NCI-H1694 (cell line): ENCODE measurements at places on chromosomes 1 and 21.

GRCh38 chr21:35343046-35343819, 294.1 kb upstream of the RUNX1 start:
- DNase-seq = no peak

DNA sequence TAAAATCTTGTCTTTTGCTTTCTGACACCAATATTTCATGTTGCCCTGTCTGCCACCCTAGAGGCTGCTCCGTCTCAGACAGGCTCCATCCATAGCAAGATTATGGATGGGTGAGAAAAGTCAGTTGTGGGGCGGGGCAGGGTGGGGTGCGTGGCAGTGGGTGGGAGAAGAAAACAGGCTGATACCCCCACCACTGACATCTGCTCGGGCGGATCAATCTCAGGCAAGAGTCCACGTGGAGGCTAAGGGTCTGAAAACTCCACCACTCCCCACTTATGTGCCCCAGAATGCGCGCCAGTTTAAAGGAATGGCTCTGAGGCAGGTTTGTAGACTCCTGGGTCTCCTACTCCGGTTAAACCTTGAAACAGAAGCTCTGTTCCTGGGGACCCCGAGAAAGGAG, 101.5 kb downstream of the HLCS start:
- no peak for DNase-seq

- no peak for DNase-seq
Observed at GRCh38 chr1:96076589-96076988, 645.0 kb upstream of the PTBP2 start.

GRCh38 chr1:157001304-157001703, 44.2 kb downstream of the ARHGEF11 start:
- DNase-seq = no peak

- DNase-seq = no peak
Observed at GRCh38 chr1:53601867-53602775, 136.8 kb downstream of the GLIS1 start.

DNA sequence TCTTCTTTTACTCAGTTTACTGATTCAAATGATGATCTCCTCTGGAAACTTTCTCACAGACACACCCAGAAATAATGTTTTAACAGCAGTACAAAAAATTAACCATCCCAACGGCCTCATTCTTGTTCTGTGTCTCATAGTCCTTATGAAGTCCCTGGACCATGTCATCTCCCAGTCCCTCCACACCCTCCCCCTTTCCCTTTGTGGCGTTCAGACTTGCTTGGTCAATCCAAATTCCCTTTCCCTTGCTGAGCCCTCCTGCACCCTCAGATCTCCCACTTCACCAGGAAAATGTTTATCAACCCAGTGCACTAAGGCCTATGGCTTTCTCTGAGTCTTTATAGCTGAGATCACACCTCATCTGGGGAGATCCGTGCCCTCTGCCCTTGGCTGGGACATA, 85.9 kb downstream of the CENPF start:
- no peak for DNase-seq

- DNase-seq = no peak
Observed at GRCh38 chr1:212994926-212995325, 20.7 kb downstream of the ANGEL2 start.

DNA sequence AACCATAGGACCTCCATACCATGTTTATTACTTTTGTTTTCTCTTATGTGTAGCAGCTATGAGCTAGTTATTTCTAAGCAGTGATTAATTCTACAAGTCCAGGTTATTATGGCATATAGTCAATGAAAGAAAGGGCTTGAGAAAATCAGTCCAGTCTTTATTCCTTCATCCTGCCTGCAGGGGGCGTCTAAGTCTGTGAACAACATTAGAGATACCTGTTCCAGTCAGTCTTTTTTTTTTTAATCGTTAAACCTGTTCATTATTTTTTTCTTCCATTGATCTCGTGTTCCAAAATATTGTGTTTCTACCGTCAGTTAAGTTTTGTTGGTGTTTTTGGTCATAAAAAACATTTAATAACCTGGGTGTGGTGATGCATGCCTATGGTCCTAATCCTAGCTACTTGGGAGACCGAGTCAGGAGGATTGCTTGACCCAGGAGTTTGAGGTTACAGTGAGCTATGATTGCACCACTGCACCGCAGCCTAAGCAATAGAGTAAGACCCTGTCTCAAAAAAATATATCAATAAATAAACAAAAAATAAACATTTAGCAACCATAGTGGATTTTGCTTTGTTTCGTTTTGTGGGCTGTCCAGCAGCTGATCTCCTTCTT, 29.4 kb upstream of the CD2 start:
- peak; percentile 72 for DNase-seq

GRCh38 chr1:232969799-232970198, 19.4 kb downstream of the NTPCR start:
- no peak for DNase-seq

- DNase-seq = no peak
Observed at GRCh38 chr1:186481303-186481888, 20.5 kb upstream of the PDC start.

DNA sequence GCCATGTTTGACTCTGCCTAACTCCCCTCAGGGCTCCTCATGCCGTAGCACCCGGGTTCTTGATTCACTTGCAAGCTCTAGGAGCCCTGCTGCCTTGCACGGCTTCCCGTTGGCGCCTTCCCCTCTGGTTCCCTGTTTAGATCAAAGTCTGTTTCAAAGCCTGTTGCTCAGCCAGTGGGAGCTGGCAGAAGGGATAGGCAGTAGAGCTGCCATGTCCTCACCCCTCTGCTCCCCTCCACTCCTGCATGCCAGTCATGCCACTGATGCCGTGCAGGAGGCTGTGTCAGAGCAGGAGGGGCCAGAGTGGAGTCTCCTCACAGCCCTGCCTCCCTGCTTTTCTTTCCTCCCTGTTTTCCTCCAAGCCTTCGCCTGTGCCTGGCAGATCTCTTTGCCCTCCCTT, 26.5 kb downstream of the HMGCS2 start:
- DNase-seq = no peak

- no peak for DNase-seq
Observed at GRCh38 chr21:27480841-27481261, 514.0 kb upstream of the ADAMTS5 start.

GRCh38 chr1:32466761-32467160, 1.9 kb downstream of the ZBTB8B start:
- DNase-seq = no peak

GRCh38 chr1:35345439-35345981, 77.0 kb downstream of the ZMYM4 start:
- DNase-seq = no peak

DNA sequence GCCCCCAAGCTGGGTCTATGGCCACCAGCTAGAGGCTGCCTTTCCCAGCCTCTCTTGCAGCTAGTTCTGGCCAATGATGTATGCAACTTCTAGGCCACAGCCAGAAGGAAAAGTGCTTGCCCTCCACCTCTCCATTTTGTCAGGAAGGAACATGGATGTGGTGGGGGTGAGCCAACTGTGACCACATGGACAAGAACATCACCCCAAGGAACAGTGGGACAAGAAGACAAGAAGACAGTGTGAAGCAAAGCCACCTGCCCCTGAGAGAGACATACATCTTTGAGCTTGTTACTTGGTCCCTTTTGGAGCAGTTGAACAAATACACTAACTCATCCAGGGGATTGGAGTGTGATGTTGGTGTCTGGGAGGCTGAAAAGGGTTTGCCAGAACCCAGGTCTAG, 105.8 kb upstream of the EDN2 start:
- no peak for DNase-seq

DNA sequence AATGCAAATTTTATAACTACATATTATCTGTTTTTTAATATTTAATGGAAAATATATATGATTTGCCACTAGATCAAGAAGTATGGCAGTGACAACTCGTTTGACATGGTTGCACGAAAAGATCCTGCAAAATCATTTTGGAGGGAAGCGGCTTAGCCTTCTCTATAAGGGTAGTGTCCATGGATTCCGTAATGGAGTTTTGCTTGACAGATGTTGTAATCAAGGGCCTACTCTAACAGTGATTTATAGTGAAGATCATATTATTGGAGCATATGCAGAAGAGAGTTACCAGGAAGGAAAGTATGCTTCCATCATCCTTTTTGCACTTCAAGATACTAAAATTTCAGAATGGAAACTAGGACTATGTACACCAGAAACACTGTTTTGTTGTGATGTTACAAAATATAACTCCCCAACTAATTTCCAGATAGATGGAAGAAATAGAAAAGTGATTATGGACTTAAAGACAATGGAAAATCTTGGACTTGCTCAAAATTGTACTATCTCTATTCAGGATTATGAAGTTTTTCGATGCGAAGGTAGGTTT, 556 bp downstream of the IFI44 start:
- no peak for DNase-seq

- DNase-seq = no peak
Observed at GRCh38 chr1:227092069-227092468, 152.0 kb downstream of the COQ8A start.

GRCh38 chr1:100485855-100486258, 52.1 kb upstream of the GPR88 start:
- no peak for DNase-seq

DNA sequence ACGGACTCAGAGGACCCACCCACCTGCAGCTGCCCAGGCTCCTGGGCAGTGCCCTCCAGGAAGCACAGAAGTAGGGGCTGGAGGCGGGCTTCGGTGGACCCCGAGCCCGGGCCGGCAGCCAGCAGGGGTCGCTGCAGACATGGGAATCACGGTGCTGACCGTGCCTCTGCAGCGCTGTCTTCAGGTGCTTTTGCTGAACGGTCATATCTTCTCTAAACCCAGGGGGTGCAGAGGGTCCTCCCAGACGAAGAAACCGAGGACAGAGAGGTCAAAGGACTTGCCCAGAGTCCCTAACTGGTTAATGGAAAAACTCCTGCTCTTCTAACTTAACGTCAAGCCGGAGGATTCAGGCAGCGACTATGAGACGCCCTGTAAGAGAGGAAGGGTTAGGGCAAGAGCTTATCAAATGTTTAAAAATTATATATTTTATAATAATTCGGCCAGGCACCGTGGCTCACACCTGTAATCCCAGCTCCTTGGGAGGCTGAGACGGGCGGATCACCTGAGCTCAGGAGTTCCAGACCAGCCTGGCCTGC, 21.5 kb upstream of the LEFTY2 start:
- DNase-seq = no peak

DNA sequence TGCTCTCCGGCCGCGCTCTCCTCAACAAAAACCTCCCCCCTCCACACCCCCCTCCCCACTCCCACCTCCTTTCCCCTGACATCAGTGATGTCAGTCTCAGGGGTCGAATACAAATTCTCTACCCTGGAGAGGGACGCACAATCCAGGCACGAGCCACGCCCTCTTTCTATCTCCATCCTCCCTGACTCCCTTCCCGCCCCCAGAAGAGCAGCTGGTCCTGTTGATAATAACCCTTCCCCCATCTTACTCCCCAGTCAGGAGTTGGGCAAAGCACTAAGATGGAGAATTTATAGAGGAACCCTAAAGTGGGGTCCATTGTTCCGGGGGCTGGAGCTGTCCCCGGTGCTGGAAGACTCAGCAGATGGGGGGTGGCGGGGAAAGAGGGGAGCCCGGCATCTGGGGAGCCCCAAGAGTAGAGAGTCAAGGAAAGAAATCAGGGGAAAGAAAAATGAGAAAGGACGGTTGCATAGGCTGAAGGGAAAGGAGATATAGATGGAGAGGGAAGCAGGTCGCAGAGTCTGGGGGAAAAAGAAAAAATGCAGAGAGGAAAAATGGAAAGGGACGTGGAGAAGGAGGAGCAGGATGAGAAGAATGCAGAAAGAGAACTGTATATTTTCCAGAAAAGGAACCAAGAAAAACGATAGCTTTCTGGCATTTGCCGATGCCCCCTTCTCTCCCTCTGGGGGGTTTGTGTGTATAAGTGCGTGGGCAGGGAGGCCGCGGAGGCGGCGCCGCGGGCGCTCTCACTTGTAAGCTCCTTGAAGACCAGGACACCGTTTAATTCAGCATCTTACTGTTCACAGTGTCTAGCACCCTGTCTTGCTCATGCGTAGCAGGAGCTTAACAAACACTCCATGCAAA, at the start of gene CELF3:
Gene CELF3 (minus strand): TSS at position 33 of the 861 bp plus-strand sequence. CDS start 783 bp downstream, outside the sequence.
- DNase-seq = peak; percentile 99

DNA sequence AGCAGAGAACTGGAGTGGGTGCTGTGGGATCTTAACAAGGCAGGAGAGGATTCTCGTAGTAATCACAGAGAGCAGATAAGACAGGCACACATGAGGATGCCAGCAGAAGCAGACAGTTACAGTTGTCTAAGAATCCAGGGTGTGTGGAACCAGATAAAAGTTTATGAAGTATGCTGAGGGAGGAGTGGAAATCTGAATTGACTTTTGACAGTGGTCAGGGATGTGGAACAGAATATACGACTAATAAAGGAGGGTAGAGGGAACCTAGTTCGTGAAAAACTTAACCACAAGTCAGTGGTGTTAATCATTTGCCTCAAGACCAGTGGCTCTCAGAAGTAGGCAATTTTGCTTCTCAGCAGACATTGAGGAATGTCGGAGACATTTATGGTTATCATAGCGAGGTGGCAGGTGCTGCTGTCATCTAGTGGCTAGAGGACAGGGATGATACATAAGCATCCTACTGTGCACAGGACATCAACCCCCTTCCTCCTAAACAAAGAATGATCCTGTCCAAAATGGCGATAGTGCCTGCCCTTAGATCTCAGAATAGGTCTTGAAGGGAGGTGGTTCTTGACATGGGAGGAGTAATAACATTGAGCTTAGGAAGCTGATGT, 3.0 kb downstream of the LRRC8D start:
- no peak for DNase-seq

DNA sequence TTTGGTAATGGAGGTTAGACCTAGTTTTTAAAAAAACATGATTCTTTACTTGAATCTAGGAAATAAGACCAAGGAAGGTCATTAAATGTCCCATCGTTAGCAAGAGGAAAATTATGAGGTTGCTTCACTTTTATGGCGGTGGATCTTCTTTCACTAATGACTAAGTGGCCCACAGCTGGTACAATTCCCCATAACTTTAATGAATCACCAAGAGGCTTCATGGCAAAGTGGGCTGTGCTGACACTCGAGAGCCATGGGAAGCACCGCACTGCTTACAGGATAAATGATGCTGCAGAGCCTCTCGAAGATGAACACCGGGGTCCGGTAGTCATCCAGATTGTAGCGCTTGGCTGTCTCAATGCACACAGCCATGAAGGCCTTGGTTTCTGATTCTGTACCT, 108.8 kb downstream of the UBR4 start:
- no peak for DNase-seq

GRCh38 chr1:82755671-82756070, 954.9 kb downstream of the ADGRL2 start:
- no peak for DNase-seq

DNA sequence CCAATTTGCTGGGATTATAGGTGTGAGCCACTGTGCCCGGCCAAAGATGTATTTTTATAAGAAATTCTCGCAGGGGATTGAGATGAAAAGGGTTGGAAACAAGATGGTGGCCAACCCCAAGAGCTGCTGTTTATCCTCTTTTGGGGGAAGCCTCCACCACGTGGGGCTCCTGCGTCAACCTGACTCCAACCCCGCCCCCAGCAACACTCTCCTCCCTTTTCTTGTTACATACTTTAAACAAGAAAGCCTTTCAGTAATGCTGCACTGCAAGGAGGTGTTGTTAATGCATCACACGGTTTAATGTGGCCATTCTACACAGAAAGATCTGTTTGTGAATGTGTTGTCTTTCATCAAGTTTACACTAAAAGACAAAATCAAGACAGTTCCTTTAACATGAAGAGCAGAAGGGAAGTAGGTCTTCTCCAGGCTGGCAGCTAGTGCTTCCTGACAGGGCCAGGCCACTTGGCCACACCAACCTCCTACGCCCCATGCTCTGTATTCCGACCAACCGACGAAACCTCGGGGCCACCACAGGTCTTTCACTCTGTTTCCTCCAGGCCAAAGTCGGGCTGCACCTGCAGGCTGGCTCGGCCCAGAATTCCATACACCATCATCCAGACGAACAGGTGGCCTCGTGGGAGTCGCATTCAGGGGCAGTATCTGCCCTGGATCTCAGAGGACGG, 25.9 kb downstream of the C2CD2 start:
- DNase-seq = no peak
